Posterior vena cava (tissue), 2 donors: ENCODE measurements at places on chromosomes 12 and 14. TPM values are rescaled to one million over a fixed set of nuclear protein-coding genes. Genes with fewer than 3 reads are reported as not detected.

Gene SYT10
- not detected for total RNA-seq

Gene CCDC197
- total RNA-seq = not detected

DNA sequence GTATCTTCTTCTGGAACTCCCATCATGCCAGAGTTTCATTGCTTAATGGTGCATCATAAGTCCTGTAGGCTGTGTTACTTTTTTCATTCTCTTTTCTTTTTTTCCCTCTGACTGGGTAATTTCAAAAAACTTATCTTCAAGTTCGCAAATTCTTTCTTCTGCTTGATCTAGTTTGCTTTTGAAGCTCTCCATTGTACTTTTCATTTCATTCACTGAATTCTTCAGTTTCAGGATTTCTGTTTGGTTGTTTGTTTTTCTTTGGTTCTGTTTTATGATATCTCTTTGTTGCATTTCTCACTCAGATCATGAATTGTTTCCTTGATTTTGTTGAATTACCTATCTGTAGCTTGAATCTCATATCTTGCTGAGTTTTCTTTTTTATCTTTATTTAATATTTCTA is 83.3 kb upstream of the PRMT8 start:
- DNase-seq = no peak

Gene NELL2
- 0.52 TPM for total RNA-seq

Gene SCN8A
- 0.81 TPM for total RNA-seq

- no peak for DNase-seq
These were observed 4.2 kb upstream of the PWP1 start for GRCh38 chr12:107681455-107681835.

GRCh38 chr12:5899675-5900074 is 45.4 kb downstream of the ANO2 start:
- no peak for DNase-seq

Gene AKAP5
- 3.1 TPM for total RNA-seq

GRCh38 chr14:35406506-35407305 is 2.2 kb upstream of the NFKBIA start:
- DNase-seq = no peak

Gene AQP5
- not detected for total RNA-seq

Gene DIO3
- total RNA-seq = 6.1 TPM

GRCh38 chr12:27382924-27383323 is 50.3 kb downstream of the BMAL2 start:
- no peak for DNase-seq

Gene KRT82
- total RNA-seq = not detected

Gene PRH1
- total RNA-seq = 19.2 TPM

- DNase-seq = peak; percentile 78
These were observed 15.8 kb downstream of the FAM222A start for GRCh38 chr12:109729371-109729781.

- no peak for DNase-seq
These were observed 1.8 kb upstream of the MYL6B start for GRCh38 chr12:56150563-56150962.

Gene DDX54
- total RNA-seq = 47.6 TPM

DNA sequence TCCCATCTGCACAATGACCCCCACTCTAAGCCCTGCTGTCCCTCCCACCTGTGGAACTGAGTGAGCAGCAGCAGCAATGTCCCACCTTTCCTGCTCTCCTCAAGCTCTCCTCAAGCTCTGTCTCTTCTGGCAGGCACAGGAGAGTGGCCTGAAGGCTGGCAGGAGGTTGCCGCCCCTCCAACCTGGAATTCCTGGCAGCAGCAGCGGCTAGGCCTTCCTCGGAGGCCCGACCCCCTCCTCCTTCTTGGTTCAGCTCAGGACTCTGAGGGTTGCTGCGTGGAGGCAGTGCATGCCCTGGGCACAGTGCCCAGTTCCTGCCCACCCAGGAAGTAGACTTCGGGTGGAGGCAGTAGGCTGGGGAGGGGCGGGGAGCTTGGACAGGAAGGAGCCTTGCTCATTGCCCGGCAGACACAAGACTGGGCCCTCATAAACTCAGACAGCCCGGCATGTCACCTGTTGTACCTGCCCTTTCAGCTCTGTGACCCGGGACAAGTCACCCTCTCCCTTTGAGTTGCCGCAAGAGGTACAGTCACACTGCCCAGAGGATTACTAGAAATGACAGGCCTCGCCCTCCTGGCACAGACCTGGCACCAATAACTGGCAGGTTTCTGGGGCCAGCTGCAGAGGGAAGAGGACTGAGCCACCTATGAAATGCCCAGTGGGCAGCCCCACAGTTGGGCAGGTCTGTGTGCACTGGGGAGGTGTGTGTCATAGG is 2.1 kb upstream of the SERPINA1 start:
- DNase-seq = peak; percentile 90

- DNase-seq = no peak
These were observed 1.0 kb upstream of the GLRX5 start for GRCh38 chr14:95533822-95534221.

Gene NRXN3
- total RNA-seq = 14.3 TPM

DNA sequence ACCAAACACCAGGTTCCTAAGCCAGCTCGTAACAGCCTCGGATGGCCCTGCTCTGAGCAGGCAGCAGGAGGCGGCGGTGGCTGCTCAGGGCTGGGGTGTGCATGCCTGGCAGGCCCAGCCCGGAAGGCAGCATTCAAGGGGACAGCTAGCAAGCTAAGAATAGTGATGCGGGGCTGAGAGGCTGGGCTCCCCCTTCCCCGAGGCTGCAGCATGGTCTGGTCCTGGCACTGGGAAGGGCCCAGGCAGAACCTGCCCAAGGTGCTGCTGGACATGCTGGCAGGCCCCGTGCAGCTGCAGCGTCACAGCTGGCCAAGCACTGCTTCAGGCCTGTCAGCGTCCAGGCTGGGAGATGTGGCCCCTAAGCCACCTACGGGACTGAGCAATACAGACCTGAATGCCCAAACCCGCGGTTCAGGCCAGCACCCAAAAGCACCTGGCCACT is 26.4 kb upstream of the NUDT14 start:
- DNase-seq = no peak

- no peak for DNase-seq
These were observed 414 bp upstream of the CDK17 start for GRCh38 chr12:96400631-96401075.

DNA sequence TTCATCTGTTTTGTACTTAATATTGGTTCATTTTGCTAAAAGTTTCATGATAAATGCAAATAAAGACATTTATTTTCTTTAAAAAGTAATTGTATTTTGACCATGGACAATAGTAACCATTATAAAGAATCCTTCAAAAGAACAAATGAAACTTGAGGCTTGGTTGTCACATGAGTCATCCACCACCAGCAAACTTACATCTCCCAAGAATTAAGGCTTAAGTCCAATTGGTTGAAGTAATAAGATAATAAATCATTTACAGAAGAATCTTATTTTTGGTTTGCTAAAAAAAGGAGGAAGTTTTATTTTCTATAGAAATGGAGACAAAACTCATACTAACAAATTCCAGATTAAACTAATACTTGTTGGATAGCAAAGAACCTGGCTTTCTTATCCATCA is 84.8 kb upstream of the KITLG start:
- no peak for DNase-seq

- DNase-seq = no peak
These were observed 437.3 kb downstream of the MED13L start for GRCh38 chr12:115840159-115840558.

- DNase-seq = no peak
These were observed 128.2 kb downstream of the SLC38A6 start for GRCh38 chr14:61109288-61109687.

- DNase-seq = no peak
These were observed 21.4 kb downstream of the ADGRD1 start for GRCh38 chr12:130975116-130975515.

GRCh38 chr12:27437839-27438238 is 8.7 kb upstream of the SMCO2 start:
- DNase-seq = no peak

DNA sequence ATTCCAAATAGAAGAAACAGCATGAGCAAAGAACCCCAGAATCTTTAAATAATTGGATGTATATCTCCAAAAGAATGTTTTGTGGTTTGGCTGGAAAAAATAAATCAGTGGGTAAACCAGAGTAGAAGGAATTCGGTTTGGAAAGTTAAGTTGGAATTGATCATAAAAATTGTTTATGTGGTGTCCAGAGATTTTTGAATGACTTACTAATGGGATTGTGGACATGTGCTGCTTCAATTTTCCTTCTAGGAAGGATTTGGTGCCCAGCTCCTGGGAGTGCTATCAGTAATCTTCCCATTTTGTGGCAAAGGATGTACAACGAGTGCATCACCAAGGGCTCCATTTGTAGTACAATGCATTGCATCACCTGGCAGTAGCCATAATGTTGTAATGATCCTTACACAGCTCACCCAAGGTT is 224.8 kb downstream of the SLC16A7 start:
- no peak for DNase-seq

DNA sequence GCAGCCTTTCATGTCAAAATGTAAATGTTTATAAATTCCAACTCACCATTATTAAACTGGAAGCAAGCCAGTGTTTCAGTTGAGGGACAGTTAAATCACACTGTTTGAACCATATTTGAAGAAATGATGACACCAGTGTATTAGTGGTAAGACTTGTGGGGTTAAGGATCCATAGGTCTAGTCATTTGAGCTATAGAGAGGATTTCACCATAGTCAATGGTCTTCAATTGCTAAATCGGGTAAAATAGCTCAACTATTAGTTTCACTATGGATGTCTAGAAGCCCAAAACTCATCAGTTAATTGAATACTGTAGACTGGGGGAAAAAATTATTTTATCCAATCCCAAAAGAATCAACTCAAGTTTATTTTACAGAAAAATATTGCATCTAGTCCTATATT is 659.1 kb downstream of the NRXN3 start:
- DNase-seq = no peak

Gene ABHD12B
- not detected for total RNA-seq

Gene PRR13
- total RNA-seq = 102 TPM

Gene EEF1AKMT3
- 7.9 TPM for total RNA-seq

Gene GPR65
- total RNA-seq = 2.0 TPM

- no peak for DNase-seq
These were observed 10.7 kb downstream of the TTC5 start for GRCh38 chr14:20295067-20295466.

Gene TSHR
- 0.29 TPM for total RNA-seq

Gene KCNA5
- 4.5 TPM for total RNA-seq

Gene RNF212B
- not detected for total RNA-seq

Gene OTOGL
- total RNA-seq = 0.46 TPM

- DNase-seq = no peak
These were observed 75.3 kb upstream of the OR4E1 start for GRCh38 chr14:21748869-21749303.

Gene TAS2R31
- total RNA-seq = 3.3 TPM

Gene GPR162
- total RNA-seq = 5.1 TPM
